EL (cell line): ENCODE measurements at places on chromosomes 4 and X.

DNA sequence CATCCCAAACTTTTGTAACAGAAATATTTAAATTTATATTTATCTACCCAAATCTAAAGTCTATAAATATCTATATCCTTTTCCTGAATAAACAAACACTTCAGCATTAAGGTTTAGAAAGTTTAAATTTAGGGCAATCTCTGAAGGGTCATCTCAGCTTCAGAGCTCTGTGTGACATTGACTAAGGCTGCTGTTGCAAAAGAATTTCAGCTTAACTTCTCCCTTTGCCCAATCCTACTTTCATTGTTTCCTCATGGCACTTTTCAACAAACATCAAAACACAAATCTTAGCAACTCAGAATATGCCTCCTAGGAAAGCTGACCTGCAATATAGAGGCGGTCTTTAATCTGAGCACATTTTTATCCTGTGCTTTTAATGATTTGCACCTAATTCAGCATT, 79.7 kb upstream of the BANK1 start:
- DNase-seq = no peak

DNA sequence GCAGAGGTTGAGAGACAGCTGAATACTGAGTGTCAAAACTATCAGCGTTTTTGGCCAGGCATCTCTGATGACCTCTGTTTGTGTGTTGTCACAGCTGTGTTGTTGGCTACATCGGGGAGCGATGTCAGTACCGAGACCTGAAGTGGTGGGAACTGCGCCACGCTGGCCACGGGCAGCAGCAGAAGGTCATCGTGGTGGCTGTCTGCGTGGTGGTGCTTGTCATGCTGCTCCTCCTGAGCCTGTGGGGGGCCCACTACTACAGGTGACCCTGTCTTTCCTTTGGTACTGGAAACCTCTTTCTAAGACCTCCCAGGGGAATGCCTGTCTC, 86.9 kb downstream of the EGF start:
- no peak for DNase-seq

DNA sequence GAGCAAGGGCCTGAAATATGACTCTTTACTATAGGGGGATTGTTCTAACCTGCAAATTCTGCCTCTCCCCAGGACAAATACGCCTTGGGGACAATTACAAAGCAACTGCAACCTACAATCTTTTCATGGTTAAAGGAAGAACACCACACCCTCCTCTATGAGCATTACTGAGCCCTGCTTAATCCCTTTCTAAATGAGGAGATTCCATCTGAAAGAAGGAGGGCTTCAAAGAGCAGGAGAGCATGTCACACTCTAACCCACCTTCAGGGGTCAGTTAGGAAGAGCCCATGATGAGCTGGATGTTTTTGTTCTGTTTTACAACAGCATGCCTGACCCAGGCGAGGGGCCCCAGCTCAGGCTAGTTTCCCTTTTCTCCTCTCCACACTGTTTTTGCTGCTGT, 134.0 kb upstream of the ANXA3 start:
- DNase-seq = no peak

- peak; percentile 50 for DNase-seq
Measured at GRCh38 chrX:9595174-9595573, 130.3 kb downstream of the TBL1X start.

- DNase-seq = no peak
Measured at GRCh38 chr4:20616848-20617247, 83.4 kb upstream of the PACRGL start.

GRCh38 chr4:95084584-95084983, 326.8 kb downstream of the BMPR1B start:
- DNase-seq = no peak

DNA sequence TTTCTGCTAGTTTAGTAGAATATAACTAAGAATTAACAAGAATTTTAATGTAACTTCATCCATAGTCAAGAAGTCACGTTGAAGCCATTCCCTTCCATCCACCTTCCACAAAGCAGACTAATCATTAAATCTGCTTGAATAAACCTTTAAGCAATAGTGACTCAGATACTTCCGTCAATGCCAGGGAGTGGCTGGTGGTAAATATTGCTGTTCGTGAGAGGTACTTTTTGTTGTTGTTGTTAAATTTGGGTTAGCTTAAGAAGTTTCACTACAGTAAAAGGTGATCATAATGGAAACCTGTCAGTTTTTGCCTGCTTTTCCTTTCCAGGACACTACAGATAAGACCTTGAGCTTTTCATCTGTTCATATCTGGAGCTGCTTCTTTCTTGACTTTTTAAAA, 316.3 kb downstream of the TMA16 start:
- no peak for DNase-seq

- DNase-seq = no peak
Measured at GRCh38 chrX:46611658-46612362, 38.2 kb downstream of the CHST7 start.
